Activated CD4-positive, alpha-beta T cell treated with anti-CD3 and anti-CD28 coated beads for 24 hours (primary cell): ENCODE measurements at places on chromosomes 2 and 18.

GRCh38 chr2:39403311-39403710 is 33.8 kb downstream of the MAP4K3 start:
- DNase-seq, result no peak

GRCh38 chr2:119694470-119694844 is 15.5 kb downstream of the TMEM177 start:
- no peak for DNase-seq

GRCh38 chr2:12816379-12817306 is 99.9 kb downstream of the TRIB2 start:
- DNase-seq, result no peak

DNA sequence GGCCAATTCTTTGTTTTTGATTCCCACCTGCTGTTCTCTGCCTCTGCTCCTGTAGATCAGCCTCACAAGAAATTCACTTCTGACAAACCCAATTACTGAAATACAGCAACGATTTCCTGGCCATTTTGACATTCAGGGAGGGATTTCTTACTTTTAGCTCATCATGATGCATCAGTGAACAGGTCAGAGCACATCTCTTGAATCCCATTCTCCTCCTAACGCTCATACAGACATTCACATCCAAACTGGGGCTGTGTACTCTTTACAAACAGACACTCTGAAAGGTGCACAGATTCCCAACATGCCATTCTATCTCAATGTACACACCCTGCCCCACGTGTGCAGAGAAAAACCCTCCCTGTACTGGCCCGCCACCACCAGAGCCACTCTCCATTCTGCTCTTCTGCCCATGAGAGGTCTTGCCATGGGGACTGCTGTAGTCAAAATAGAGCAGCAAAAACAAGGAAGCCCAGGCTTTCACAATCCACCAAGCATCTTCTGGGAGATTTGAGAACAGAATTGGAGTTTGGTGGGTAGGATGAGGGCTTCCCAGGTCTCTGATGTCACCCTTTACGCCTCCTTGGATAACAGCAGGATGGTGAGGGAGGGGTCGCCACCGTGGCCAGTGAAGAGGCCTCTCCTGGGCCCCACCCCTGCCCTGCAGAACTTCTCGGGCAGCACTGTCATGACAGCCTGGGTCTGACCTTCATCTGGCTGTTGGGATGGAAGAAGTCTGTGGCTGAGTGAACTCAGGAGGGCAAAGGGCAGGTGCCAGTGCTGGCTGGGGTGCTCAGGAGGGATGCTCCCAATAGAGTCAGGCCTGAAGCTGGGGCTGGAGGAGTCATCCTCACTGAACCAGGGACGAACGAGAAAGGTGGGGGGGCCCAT is 41.9 kb upstream of the ZFP36L2 start:
- DNase-seq, result no peak

DNA sequence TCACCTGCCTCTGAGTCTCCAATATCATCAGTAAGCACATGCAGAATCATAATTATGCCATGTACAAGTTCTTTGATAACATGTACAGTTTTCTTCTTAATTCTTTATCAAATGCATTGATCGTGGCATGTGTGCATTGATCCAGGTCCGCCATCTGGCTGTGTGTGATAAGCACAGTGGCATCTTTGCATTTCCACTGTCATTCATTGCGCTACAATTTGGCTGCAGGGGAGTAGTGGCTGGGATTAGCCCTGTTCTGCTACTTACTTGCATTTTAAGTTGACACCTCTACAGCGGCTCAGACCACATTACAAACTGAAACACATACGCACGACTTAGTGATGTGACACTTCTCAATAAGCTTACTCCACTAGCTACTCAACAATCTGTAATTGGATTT is 83.6 kb upstream of the OTX1 start:
- DNase-seq, result no peak

GRCh38 chr2:1742681-1743395 is 1.5 kb downstream of the PXDN start:
- DNase-seq, result no peak
